ENCODE measurements at places on chromosomes 13 and 19.

- no peak for DNase-seq
These were observed 826 bp downstream of the RASIP1 start for GRCh38 chr19:48739404-48740163.

- DNase-seq: no peak
These were observed 17.7 kb downstream of the POLRMT start for GRCh38 chr19:615619-616018.

- no peak for DNase-seq
These were observed 30.4 kb downstream of the CEBPG start for GRCh38 chr19:33403973-33404304.

GRCh38 chr13:48750588-48751383, 97.1 kb downstream of the CYSLTR2 start:
- DNase-seq: no peak

DNA sequence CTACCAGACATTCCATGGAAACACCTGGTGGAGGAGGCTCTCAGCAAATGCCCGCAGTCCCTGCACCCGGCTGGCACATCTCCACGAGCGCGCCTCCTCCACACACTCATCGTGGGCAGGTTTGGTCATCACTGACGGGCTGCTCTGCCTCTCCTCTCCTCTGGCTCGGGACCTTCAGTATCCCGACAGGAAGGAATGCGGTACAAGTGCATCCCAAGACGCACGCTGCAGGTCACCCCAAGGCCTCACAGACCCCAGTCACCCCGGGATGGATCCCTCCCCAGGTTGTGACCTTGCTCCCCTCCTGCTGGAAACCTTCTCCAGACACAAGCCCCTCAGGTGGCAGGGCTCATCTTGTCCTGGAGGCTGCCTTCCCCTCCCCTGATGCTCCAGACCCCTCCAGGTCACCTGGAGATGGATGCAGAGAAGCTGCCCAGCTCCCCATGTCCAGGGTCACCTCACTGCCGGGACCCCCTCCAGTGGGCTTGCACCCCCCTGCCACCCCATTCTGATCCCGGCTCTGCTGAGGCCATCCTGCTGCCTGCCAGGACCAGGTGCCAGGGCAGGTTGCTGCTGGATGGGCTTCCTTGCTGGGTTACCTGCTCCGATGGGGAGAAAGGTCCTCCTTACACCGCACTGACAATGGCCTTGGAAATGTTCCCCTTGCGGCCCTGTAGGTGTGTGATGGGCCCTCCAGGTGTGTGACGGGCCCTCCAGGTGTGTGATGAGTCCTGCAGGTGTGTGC, 29.9 kb downstream of the C13orf46 start:
- DNase-seq: no peak
